Mesenchymal stem cell (in vitro differentiated cells and primary cell): ENCODE measurements at places on chromosomes 16 and 17.

DNA sequence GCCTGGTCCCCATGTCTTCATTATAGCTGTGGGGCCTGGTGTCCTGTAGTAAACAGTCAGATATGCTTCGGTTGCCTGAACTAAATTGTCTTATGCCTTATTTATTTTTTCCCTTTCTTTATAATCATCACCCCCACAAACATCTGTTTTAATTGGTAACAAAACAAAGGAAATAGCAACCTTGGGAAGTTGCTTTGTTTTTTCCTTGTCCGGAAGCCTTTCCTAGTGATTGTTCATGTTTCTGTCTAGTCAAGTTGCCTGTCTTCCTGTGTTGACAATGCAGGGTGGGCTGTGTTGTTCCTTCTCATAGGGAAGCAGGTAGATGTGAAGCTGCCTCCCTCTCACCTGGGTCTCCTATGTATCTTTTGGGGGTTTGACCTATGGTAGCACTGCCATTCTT is 16.7 kb downstream of the PGS1 start:
- no peak for DNase-seq

DNA sequence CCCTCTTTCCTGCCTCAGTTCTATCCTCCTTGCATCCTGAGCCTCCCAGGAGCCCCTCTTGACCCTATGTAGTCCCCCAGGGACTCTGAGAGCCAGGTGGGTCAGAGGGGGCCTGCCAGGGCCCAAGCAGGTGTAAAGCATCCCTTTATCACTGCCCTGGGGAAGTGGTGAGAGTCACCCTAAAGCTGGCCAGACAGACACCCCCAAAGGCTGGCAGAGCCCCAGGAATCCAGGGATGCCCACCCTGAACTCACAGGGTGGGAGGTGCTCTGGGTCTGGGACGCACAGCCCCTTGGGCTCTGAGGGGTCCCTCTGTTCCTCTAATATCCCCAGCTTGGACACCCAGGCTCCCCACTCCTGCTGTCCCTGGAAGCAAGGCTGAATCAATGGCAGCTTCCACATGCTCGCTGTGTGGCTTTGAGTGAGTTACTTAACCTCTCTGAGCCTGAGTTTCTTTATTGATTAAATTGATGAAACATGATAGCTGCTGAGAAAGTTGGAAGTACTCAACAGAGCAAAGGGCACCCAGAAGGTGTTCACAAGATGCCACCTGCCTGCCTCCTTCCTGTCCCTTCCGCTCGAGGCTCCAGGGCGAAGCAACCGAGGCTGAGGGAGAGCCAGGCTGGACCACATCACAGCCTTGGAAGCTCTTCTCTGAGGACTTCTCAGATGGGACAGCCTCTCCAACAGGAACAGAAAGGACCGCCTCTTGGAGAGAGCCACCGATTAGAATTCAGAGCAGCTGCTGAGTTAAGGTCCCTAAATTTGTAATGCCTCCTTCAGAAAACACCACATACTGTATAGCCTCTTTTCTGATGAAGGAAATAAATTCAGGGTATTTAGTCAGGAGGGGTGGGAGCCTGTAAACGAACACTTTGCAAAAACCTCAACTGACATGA is 67.1 kb upstream of the DOC2B start:
- no peak for DNase-seq

DNA sequence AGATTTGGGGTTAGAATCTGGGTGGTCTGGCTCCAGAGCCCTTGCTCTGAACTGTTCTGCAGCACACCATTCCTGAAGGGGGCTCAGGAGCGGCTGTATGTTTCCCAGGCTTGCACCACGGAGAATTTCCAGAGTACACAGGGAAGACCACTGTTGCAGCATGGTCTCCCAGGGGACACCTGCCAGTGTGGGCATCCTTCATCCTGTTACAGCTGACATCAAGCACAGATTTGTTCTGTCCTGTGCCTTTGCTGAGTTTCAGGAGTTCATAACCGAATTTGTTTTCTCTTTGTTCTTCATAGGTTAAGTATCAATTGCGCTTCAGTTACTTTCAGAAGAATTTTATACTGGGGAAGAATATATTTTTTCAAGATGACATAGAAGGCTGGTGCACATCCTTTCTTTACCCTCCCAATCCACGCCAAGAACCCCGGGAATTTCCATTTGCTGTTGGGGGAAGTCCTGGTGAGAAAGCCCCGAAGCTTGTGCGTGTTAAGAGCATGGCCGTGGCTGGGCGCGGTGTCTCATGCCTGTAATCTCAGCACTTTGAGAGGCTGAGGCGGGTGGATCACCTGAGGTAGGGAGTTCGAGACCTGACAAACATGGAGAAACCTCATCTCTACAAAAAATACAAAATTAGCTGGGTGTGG is 26.3 kb upstream of the ABCA3 start:
- no peak for DNase-seq

DNA sequence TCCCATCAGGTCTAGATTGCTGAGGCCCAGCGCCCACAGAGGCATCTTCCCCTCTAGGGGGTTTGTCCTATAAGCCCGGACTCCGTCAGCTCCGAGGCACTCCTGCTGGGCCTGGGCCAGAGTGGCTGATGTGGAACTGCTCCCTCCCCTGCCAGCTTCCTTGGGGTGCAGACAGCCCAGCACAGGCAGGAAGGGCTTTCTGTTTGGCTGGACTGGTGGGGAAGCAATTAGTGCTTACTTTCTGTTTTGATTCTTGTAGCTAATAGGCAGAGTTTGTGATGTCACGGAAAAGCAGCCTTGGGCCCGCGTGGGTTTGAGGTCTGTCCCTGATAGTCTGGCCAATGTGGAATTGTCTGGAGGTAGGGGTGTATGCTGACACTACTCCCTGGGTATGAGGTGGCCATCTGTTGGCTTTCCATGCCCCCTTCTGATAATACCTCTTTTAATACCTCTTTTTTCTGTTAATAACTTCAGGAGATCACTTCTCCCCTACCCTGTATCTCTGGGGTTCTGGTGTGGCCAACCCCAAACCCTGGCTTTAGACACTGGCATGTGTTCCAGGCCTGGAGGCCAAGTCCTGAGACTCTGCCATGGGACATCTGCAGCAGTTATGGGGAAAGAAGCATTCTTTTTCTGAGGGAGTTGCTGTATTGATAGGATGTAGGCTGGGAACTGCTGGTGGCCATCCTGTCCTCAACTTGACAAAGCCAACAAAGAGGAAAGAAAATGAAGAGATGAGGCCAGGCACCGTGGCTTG is 190.9 kb downstream of the RAB11FIP4 start:
- peak; percentile 68 for DNase-seq

DNA sequence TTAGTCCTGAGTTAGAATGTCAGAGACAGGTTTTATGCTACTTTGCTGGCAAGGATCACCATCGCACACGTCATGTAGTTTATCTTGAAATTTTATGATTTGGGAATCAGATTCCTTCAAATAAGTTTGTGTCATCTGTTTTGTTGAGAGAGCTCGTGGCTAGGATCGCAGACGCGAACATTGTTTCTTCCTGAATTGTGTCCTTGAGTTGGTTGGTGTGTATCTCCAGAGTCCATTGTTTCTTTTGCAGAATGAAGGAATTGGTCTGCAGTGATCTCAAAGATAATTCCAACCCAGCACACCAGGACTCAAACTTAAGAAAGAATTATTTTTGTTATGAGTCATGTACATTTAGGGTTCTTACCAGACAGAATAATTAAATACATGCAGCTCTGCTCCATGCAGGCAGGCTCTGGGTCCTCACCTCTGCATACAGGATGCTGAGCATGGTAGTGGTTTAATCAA is 51.6 kb downstream of the PRKCA start:
- DNase-seq = no peak

- no peak for DNase-seq
Measured at GRCh38 chr17:51180486-51180885, 14.3 kb downstream of the NME2 start.

- peak; percentile 22 for DNase-seq
Measured at GRCh38 chr16:46974352-46974751, 878 bp upstream of the DNAJA2 start.

DNA sequence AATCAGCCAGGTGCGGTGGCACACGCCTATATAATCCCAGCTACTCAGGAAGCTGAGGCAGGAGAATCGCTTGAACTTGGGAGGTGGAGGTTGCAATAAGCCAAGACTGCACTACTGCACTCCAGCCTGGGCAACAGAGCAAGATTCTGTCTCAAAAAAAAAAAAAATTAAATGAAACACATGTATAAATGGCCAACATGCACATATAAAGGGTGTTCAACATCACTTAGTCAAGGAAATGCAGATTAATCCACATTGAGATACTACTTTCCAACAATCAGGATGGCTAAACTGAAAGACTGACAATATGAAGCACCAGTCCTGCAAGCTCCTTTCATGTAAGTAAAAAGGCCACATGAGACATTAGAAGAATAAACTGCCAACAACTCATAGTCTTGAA is 20.5 kb downstream of the USP32 start:
- DNase-seq = no peak

GRCh38 chr17:4236456-4236855 is 27.3 kb downstream of the ANKFY1 start:
- DNase-seq = peak; percentile 32

DNA sequence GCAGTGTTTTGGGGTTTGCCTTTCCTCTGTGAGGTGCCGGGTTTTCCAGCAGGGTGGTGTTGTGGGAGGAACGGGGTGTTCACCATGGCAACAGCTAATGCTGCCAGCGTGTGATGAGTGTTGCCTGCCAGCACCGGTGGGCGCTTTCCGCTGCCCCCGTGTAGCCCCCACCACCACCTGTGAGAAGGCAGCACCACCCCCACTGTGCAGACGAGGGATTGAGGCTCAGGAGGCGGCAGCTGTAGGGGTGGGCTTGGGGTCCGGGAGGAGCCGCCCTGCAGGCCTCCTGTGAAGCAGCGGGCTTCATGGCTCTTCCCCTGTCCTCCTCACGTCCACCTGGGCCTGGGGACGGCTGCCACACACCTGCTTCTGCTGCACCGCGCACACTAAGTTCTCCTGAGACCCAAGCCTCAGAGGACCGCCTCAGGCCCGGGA is 5.2 kb downstream of the RAB40C start:
- no peak for DNase-seq

GRCh38 chr16:81774348-81774747 is 4.7 kb upstream of the PLCG2 start:
- no peak for DNase-seq

DNA sequence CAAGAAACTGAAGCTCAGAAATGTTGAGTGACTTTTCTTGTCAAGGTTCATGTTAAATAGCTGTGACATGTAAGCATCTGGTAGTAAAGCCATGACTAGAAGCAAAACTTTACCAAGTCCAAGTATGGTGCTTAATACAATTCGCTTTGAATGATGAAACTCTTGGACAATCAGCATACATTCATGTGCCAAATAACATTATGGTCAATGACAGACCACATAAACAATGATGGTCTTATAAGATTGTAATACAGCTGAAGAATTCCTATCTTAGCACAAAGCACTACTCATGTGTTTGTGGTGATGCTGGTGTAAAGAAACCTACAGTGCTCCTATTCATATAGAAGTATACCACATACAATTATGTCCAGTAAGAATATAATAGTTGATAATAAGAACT is 97.1 kb upstream of the RPRML start:
- no peak for DNase-seq

DNA sequence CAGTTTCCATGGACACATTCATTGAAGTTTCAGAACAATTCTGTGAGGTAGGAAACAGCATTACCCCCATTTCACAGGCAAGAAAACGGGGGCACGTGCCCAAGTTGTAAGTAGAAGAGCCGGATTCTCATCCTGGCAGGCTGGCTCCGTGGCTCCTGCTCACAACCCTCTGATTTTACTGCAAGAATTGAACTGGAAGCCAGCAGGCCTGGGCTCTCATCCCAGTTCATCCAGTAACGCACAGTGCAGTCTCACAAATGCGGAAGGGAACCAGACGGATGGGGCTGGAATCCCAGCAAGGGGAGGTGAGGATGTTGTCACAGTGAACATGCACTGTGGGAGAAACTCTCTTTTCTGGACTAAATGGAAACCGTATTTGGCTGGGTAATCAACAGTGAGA is 40.7 kb upstream of the DOC2B start:
- DNase-seq = no peak
